ENCODE measurements at places on chromosomes 7 and 10.

DNA sequence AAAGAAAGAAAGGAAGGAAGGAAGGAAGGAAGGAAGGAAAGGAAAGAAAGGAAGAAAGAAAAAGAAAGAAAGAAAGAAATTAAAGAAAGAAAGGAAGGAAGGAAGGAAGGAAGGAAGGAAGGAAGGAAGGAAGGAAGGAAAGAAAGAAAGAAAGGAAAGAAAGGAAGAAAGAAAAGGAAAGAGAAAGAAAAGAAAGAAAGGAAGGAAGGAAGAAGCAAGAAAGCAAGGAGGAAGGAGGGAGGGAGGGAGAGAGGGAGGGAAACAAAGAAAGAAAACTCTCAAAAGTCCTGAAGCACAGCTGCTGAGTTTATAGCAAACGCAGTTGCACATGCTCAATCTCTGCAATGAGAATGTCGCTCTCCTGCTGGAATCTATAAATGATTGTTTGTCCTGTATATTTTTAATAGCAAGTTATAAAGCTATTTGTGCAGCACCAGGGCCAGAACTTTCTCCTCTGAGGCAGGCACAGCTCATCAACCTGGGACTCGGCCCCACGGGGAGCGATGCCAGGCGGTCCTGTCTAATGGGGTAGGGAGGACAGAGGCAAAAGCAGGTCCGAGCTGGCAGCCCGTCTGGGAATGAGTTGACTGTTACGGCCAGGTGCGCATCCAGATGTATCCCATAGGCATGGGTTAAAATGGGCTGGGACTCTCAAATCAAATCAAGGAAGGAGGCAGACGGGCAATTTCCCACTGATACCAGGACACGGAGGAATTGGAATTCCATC lies 118.0 kb upstream of the PFKP start:
- DNase-seq, result no peak

- no peak for DNase-seq
These were observed 327.1 kb downstream of the GPR158 start for GRCh38 chr10:25501912-25502311.

GRCh38 chr7:133916621-133917020 lies 210.5 kb upstream of the LRGUK start:
- DNase-seq, result no peak

DNA sequence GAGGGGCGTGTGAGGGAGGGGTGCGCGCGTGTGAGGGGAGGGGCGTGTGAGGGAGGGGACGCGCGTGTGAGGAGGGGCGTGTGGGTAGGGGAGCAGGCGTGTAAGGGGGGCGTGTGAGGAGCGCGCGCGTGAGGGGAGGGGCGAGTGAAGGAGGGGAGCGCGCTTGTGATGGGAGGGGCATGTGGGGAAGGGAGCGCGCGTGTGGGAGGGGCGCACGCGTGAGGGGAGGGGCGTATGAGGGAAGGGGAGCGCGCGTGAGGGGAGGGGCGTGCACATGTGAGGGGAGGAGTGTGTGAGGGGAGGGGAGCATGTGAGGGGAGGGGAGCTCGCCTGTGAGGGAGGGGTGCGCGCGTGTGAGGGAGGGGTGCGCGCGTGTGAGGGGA lies 19.1 kb downstream of the MXI1 start:
- no peak for DNase-seq

DNA sequence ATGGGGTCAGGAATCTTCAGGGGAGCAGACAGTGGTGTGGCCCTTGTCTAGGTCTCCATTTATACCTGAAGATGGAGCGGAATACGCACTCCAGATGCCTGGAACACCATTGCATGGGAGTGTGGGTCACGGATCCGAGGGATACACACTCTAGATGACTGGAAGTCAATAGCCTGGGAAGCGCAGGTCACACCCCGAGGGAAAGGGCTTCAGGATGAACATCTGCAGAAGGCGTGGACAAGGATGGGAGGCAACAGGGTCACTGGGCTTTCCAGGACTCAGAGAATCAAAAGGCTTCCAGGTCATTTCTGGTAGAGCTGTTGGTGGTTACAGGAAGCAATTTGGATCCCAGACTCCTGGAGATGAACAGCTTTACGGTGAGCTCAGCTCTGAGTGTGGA lies 382.2 kb upstream of the KLF6 start:
- DNase-seq, result no peak

DNA sequence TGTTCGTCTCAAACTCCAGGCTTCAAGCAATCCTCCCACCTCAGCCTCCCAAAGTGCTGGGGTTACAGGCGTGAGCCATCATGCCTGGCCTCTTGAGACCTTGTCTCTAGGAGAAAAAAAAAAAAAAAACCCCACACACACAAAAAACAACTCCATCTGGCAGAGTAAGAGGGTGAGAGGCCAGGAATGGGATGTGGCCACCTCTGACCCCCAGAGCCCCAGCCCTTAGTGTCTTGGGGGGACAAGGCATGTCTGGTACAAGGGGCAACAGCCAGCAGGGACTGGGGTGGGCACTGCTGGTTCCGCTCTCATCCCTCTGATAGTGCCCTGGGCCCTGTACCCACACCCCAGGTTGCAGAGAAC lies 15.6 kb upstream of the TNRC18 start:
- no peak for DNase-seq

DNA sequence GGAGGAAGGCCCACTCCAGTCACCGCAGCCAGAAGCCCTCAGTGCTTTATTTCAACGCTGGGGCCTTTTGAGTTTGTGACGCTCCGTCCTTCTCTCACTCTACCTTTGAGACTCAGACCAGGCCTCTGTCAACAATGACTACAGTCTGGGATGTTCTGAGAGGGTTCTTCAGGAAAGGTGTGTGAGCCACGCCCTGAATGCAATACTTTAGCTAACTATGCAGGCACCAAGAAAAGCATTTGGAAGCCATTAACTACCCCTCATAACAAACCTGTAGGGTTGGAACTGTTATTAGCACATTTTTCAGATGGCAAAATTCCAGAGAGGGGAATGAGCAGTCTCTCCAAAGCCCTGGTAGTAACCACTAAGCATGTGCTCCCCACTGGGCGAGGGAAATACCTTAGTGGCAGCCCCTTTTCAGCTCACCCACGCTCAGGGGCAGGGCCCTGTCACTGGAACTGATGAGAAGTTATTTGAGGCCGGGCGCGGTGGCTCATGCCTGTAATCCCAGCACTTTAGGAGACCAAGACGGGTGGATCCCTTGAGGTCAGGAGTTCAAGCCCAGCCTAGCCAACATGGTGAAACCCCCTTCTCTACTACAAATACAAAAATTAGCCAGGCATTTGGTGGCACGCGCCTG lies 5.7 kb upstream of the ARPC1B start:
- no peak for DNase-seq

DNA sequence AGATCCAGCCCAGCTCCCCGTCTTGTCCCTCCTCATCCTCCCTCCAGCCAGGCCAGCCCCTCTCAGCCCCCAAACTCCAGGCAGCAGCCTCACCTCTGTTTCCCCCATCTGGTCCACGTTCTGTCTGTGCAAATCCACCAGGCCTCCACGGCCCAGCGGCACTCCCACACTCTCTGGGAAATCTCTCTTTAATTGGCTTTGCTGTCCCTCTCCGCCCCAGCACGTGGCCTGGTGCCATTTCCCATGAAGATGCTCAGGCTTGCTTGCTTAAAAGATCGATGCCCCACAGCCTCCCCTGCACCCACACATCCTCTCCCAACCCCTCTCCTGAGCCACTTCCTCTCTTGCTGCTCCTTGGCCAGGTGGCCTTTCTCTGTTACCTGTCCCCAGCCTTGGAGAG lies 39.3 kb downstream of the PRF1 start:
- DNase-seq, result no peak

- DNase-seq, result no peak
These were observed 11.9 kb downstream of the PAXIP1 start for GRCh38 chr7:154990964-154991540.

DNA sequence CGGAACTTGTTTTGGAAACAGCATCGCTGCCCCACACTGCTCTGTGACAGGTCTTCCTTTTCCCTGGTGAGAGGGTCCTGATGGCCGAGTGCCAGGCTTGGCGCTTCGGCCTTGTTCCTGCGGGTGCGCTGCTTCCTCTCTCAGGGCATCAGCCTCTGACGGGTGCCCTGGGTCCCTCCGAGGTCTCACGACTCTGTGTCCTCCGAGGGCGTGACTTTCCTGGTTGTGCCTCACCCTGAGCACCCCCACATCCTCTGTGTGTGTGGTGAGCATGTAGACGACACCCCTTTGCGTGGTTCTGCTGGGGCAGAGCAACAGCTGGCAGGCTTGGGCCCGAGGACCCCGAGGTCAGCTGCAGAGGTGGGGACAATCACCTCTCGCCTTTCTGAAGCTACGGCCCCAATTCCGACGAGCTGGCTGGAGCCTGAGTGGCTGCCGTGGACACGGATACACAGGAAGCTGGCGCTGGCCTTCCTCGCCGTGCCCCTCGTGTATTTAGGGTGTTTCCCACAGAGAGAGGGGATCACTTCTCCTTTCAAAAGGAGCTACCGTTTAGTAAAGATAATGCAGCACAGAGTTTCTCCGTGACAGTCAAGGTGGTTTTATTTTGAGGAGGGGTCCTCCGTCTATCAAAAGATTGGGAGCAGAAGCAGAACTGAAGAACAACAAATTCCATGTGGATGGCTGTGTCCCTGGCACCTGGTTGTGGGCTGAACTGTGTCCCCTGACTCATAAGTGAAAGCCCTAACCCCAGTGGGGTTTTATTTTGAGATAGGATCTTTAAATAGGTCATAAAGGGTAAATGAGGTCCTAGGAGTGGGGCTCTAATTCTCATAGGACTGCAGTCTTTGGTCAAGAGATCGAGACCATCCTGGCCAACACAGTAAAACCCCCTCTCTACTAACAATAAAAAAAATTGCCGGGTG lies 36.2 kb upstream of the PITRM1 start:
- DNase-seq, result no peak

- DNase-seq, result no peak
These were observed 124.5 kb downstream of the C10orf105 start for GRCh38 chr10:71594934-71595571.

DNA sequence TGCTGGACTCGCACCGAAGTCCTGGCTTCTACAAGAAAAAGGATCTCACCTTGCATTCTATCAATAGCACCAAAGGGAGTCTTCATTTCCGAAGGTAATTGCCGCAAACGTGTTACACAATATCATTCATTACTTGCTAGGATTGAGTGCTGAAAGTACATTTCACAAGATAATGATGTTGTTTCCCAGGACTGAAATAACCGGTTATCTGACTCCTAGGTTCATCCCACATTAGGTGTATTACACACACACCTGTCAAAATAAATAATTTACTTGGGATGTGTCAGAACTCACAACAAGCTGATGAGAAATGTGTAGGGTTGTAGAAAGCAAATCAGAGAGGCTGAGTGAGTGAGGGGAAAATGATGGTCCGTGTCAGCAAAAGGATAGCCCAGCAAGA lies 219.4 kb upstream of the RHOBTB1 start:
- DNase-seq, result no peak

- DNase-seq, result no peak
These were observed 2.4 kb downstream of the PMPCB start for GRCh38 chr7:103299660-103300059.

- no peak for DNase-seq
These were observed at the start of gene PDSS1 for GRCh38 chr10:26697163-26697921. PDSS1 (plus strand) TSS chr10:26697701; CDS start chr10:26697712, 11 bp downstream.

GRCh38 chr7:46390042-46390441 lies 469.0 kb upstream of the IGFBP3 start:
- no peak for DNase-seq

DNA sequence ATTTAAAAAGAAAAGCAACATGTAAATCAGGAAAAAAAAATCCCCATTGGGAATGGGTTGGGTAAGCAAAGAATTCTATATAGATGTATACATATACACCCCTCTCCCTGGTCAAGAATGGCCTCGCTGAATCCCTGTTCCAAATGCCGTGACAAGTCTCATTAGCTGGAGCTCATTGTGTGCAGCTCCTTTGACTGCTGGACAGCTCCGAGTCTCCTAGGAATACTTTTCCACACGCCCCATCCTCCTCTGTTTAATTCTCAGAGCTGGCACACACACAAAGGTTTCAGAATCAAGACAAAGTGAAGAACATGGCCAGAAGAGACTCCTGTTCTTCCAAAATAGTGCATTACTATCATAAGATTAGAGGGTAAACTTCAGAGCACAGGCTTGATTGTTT lies 130.9 kb upstream of the MKLN1 start:
- no peak for DNase-seq

DNA sequence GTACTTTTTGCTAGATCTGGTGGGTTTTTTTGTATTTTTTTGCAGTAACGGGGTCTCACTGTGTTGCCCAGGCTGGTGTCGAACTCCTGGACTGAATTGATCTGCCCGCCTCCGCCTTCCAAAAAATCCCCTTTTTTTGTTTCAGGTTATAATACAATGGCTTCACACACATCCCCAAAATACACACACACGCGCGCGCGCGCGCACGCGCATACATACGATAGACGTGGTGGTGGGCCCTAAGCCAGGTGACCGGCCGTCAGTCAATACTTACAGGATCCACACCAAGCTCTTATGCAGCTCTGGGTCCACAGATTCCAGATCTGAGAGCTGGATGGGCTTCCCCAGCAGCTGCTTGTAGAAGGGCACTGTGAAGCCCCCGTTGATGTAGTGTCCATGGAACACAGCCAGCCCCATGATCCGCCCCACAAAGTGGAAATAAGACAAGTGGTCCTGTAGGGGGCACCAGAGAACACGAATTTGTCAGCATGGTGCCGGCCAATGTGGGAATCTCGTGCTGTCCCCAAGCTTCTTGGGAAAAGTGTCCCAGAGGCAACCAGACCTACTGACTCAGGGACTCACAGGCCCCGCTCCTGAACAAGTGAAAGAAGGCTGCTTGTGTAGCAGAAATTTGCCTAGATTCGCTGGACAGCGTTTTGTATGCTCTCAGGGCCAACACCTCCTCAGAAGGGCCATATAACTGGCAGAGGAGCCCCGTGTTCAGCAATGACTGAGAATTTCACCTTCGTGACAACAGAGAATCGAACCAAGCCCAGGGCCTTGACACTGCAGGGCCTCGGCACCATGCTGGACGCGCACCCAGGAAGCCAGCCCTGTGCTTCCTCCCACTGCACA lies 103.6 kb downstream of the SMURF1 start:
- no peak for DNase-seq

- DNase-seq, result no peak
These were observed 17.3 kb downstream of the IL2RA start for GRCh38 chr10:6044751-6045313.

DNA sequence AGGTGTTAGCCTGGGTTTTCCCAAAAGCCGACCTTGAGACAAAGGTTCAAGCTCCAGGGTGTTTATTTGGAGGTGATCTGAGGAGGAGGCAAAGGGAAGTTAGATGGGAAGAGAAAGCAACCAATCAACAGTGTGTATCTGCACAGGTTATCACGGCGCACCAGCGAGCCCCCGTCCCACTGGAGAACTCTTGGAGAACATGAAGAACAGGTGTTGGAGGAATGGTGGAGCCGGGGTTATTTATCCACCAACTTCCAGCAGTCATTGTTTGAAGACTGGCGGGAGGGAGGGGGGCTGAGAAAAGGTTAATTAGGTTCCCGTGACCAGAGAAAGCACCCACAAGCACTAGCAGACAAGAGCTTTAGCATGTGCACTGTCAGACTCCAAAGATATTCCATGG lies 282.5 kb upstream of the FOXK1 start:
- no peak for DNase-seq

GRCh38 chr7:20574784-20575720 lies 40.4 kb upstream of the ABCB5 start:
- DNase-seq, result no peak

- no peak for DNase-seq
These were observed 75.9 kb upstream of the MAGI2 start for GRCh38 chr7:79529214-79529880.
